ENCODE measurements at places on chromosomes 1 and 21. TPM values are rescaled to one million over a fixed set of nuclear protein-coding genes. Genes with fewer than 3 reads are reported as not detected.

- DNase-seq = no peak
These were observed 382 bp downstream of the GPBP1L1 start for GRCh38 chr1:45686015-45686287.

FAM43B gene
- total RNA-seq = 0.07 TPM

ERG gene
- total RNA-seq = not detected

GRCh38 chr1:116777831-116778830 is 23.9 kb downstream of the CD2 start:
- peak; percentile 68 for DNase-seq

SERTAD4 gene
- total RNA-seq = 4.9 TPM

- peak; percentile 66 for DNase-seq
These were observed 13.5 kb upstream of the CHI3L1 start for GRCh38 chr1:203199816-203200571.

- peak; percentile 32 for DNase-seq
These were observed 207.1 kb downstream of the SLC35F3 start for GRCh38 chr1:234111458-234112142.

GRCh38 chr1:166789286-166789685 is 50.0 kb upstream of the POGK start:
- no peak for DNase-seq

GRCh38 chr1:159339536-159339935 is 37.4 kb downstream of the FCER1A start:
- peak; percentile 88 for DNase-seq

MSH4 gene
- 0.05 TPM for total RNA-seq

ZDHHC18 gene
- total RNA-seq = 23.0 TPM

GRCh38 chr21:27570306-27570868 is 603.5 kb upstream of the ADAMTS5 start:
- DNase-seq = peak; percentile 85

IRF2BP2 gene
- total RNA-seq = 63.3 TPM

Data from HFFc6 (cell line).